Activated CD8-positive, alpha-beta memory T cell treated with anti-CD3 and anti-CD28 coated beads for 36 hours (primary cell): ENCODE measurements at places on chromosomes 4 and X. TPM values are rescaled to one million over a fixed set of nuclear protein-coding genes. Genes with fewer than 3 reads are reported as not detected.

Gene KLKB1
- not detected for total RNA-seq

Gene UGT2B15
- total RNA-seq = not detected

Gene NKRF
- 30.4 TPM for total RNA-seq

Gene CUL4B
- 24.3 TPM for total RNA-seq

Gene NXF2
- total RNA-seq = not detected

Gene TREX2
- 1.7 TPM for total RNA-seq

Gene ZCCHC13
- not detected for total RNA-seq
